CD14-positive monocyte (primary cell): ENCODE measurements at places on chromosomes 5 and 9.

- no peak for DNase-seq
Observed at GRCh38 chr5:71998746-71999145, 108.5 kb upstream of the MAP1B start.

DNA sequence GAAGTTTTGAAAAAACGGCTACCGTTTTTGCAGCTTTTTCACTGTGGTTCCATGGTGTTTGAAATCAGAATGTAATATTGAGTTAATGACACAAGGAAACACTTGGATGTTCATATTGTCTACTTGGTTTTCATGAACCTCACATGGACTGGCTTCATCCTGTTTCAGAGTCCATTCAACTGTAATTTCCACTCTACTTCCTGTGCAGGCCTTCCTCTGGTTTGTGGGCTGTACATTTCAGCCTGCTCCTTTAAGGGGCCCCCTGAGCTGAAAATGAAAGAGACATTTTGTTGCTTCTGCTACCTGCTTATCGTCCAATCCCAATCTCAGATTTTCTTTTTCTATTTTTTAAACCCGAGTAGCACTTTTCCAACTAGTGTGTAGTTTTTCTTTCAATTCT lies 41.8 kb upstream of the CDKN2B start:
- DNase-seq = no peak

- no peak for DNase-seq
Observed at GRCh38 chr5:66285343-66285922, 141.3 kb downstream of the SREK1 start.

DNA sequence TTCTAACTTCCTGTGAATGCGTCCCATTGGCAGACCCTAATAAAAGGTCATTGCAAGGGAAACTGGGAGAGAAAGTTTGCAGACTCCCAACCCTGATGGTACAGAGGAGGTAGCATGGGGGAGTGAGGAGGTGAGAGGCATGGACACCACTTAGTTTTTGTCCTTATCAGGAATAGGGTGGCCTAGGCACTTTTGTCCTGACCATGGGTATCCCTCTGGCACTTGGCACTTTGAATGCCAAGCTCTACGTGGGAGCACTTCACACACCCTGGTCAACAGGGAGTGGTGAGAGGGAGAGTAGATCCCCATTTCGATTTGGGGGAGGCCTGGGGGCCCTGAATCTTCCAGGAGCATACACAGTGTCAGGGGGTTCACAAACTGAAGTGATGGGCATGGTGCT lies 75.6 kb upstream of the SH3PXD2B start:
- no peak for DNase-seq

GRCh38 chr9:113164536-113165300 lies 13.9 kb downstream of the SLC31A2 start:
- DNase-seq = no peak

DNA sequence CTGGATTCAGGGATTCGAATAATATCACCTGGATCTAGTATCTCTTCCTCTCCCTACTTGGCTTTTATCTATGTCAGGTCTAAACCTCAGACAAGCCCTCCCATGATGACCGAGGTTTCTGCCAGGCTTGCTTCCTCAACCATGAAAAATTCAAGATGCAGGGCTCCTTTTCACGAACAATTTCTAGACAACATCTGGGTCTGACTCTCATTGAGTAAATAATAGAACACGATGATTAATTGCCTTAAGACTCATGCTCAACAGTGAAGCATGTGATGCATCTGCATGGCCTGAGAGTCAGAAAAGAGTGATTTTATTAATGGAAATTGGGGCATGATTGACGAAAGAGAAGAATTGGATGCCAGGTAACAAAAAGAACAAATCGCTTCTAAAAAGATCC lies 277.2 kb upstream of the ZNF608 start:
- DNase-seq = no peak

- no peak for DNase-seq
Observed at GRCh38 chr5:117594166-117594565, 1019.5 kb upstream of the SEMA6A start.

GRCh38 chr5:159897786-159898393 lies 18.4 kb upstream of the ADRA1B start:
- no peak for DNase-seq

DNA sequence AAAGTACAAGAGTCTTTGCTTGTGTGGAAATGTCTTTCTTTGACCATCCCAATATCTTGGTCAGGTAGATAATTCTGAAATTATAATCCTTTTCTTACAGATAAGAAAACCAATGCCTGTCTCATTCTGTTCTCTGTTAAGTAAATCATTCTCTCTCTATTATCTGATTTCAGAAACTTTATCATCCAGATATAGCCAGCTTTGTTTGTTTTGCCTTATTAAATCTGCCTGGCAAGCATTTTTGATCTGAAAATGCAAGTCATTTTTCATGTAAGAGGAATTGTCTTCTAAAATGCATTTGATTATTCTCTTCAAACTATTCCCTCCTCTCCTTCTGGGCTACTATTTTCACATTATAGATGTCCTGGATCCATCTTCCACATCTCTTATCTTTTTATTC lies 625.5 kb downstream of the CCDC171 start:
- no peak for DNase-seq

DNA sequence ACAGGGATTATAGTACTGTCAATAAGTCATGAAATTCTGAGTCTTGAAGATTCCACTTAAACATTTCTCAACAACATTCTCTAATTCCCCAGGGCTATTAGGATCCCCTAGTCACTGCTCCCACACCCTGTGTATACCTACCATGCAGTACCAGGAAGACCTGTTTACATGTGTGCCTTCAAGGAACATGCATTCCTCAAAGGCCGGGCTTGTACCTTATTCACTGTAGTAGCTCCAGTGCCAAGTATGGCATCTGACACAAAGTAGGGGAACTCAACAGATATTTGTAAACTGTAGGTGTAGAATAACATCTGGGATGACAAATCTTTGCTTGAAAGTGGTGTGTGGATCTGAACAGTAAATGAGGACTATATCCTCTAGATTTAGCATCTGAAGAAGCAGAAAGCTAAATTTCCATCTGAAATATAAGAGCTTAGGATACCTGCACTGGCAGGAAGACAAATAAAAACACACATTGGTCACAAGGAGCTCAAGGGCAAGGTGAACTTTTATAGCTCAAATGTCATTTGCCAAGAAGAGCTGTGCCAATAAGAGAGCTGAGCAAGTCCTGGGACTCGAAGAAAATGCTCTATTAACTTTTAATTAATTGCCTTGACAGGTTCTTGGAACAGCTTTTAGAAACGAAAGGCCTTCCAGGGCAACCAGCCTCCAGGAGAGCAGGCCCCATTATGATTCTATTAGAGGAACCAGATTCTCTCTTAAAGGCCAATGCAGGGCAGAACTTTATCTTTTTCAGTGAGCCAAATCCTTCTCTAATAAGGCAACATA lies 52.3 kb upstream of the MYOT start:
- no peak for DNase-seq

GRCh38 chr9:76810377-76810957 lies 46.2 kb downstream of the PCA3 start:
- DNase-seq = no peak

GRCh38 chr9:81685763-81686613 lies 3.4 kb downstream of the TLE1 start:
- DNase-seq = no peak

DNA sequence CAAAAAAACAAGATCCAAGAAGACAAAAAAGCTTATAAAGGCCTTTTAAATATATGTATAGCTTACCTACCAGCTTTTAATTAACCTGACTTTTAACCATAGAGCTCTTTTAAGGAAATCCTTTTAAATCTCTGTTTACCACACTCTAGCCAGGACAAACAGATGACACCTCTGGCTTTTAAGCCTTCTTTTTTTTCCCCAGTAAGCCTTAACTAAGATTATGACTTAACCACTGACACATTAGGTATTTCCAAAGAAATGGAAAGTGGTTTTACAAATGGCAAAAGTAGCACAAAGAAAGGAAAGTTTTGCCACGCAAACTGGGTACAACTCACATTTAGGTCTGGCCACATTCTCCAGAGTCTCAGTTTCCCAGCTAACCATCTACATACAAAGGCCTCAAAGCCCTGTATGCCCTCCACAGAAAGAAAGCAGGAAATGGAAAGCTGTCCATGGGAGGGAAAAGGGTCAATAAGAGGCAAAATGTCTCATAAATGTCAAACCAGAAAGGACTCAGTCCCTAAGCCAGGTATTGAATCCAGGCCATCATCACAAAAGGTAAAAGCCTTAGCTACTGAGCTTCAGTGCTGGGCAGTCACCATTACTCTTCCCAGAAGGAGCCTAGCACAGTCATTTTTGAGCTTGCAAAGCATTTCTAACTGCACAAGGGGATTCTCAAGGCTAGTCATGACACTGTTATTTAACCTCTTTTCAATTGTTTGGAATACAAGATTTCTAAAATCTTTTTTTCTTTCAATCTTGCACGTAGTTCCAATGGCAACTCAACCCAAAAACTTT lies 19.7 kb downstream of the TMEM161B start:
- DNase-seq = no peak
